Esophagus squamous epithelium (tissue), 5 donors: ENCODE measurements at places on chromosomes 2 and 18.
A peak's percentile ranks its signal among the peaks of the same experiment; 100 is the strongest.

GRCh38 chr2:229714080-229714735 lies at the start of gene DNER:
Gene DNER, minus strand, starts transcription at chr2:229714555. Its CDS starts 132 bp downstream, at chr2:229714423.
- no peak for DNase-seq

DNA sequence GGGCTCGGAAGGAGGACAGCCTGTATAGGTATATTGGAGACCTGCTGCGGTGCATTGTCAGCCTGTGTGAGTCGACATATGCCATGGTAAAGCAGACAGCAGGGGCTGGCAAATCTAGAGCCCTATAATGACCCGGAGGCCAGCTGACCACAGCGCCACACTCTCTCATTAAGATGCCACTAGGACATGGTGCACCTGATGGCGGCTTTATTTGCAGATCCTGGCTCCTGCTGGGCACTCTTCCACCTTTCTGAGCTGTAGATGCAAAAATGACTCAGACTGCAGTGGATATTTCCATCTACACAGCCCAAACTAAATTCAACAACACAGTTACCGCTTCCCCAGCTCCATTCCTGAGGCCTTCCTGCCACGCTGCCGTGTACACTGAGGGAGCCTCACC lies 389.9 kb downstream of the TNS1 start:
- DNase-seq = no peak

- no peak for DNase-seq
Observed at GRCh38 chr18:63260380-63260754, 59.2 kb downstream of the BCL2 start.

DNA sequence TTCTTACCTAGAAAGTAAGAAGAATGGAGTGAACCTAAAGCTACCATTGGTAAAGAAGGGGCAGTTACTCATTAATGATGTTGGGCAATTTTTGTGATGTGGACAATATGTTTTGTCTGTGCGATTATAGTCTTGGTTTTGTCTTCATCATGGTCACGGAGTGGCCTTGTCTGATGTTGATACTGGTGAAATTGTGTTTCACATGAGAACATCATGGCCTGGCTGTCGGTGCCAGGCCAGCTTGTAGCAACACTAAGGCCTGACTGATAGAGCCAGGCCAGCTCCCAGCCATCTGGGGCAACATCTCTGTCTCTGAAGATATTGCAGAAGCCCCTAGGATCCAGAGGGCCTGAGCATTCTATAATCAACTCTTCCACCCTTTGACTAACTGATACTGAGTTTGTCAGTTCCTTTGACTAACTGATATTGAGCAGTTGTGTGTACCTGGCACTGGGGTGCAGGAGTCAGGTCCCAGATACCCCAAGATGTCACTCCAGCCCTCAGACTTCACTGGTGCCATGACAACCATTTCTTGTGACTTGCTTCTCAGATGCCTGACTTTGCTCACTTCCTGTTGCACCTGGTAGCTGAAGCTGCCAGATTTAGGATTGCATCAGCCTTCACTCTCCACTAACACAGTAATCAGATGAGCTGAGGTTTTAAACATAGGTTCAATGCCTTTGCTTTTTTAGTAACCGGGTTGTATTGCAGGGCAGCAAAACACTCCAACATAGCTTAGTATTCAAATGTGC lies 62.5 kb downstream of the RPIA start:
- no peak for DNase-seq

- no peak for DNase-seq
Observed at GRCh38 chr2:241859436-241860183, 916 bp upstream of the PDCD1 start.

DNA sequence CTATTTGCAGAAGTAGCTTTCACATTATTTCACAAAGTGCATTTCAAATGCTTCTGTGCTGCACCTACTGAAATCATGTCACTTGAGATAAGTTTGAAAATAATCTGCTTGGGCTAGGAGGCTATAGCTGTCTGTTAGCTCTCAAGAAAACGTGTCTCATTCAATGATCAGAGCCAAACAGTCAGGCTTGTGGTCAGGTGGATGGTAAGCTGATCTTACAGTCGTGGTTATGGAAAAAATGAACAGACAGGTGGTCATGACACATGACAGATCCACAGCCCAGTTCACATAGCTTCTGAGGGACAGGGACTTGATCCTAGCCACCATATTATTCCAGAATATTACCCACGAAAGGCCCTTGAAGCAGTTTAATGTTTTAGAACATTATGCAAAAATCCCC lies 26.5 kb upstream of the RFX8 start:
- no peak for DNase-seq

DNA sequence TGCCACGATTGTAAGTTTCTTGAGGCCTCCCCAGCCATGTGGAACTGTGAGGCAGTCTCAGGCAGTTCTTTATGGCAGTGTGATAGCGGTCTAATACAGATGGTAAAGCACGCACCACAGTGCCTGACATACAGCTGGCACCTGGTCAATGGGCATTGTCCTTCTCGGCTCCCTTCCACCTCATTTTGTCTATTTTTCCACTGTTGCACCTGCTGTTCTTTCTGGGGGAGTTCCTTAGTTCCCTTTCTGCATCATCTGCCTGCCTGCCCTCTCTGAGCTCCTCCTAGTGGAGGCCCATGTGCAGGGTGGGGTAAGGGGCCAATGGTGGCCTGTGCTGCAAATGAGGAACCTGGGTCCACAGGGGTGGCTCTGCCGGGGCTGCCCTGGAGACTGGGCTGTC lies 157.6 kb downstream of the LPIN1 start:
- no peak for DNase-seq

GRCh38 chr2:205462681-205463345 lies 219.5 kb upstream of the NRP2 start:
- DNase-seq = no peak

- no peak for DNase-seq
Observed at GRCh38 chr2:70938586-70938950, 2.9 kb downstream of the ATP6V1B1 start.

DNA sequence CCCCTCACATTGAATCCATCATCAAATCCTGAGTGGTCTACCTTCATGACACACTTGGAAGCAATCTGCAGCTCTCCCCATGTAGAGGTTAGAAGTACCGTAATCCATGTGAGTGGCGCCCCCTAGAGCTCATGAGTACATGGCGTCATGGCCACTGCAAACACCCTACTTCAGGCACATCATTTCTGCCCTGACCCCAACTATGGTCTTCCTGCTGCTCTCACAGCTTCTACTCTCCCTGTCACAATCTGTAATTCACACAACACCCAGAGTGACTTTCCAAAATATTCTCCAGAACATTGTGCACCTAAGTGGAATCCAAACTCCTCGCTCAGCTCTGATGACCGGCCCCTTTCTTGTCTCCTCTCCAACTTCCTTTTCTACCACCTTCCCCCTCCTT lies 141.9 kb downstream of the ANKRD44 start:
- DNase-seq = peak; percentile 16

DNA sequence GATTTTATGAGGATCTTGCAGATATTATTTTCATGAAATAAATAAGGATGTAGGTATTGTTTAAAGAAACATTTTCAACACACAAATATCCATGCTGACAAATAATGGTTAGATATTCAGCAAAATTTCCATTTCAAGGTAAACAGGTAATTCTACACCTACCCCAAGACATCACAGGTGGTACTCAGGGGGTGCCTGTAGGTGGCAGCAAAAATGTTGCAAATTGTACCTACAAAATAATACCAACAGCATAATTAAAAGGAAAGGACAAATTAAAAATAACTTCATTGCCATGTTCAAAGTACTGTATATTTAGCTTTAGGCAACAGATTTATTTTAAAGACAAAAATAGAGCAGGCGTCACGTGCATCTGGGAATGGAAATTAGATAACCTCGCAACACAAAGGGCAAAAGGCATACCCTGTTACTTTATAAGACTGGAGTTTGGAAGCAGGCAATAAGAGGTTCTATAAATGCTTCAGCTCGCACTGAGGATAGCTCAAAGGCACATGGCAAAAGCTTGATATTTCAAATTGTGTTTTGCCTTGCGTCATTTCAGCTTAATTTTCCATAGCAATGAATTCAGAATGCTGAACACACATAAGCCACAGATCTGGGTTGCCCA lies 630.5 kb downstream of the TDRD15 start:
- DNase-seq = no peak

DNA sequence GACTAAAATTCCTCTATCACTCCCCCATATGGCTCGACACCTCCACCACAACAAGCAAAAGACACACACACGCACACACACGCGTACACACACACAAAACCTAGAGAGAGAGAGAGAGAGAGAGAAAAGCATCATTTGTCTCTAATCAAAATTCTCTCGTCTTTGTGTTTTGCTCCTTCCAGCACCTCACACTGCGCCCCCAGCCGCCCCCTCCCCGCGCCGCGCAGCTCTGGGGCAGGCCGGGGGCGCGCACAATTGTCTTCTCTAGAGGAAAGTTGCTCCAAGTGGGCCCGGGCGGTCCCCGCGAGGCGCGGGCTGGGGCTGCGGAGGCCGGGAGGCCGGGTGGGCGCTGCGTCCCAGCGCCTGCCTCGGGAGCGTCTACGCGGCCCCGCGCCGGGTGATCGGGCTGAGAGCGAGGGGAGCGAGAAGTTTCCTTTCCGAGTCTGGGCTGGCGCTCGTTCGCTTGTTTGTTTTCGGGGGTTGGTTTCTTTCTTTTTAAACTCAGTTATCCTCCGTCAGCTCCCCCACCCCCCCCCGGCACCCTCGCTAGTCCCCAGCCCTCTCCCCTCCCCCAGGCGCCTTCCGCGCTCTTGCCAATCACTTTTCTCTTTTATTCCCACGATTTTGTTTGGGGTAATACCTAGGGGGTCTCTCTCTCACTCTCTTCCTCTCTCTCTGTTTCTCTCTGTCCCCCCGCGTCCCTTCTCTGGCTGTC lies 4.1 kb downstream of the ZEB2 start:
- DNase-seq = no peak
